Renal cortex interstitium (tissue), 15 donors: ENCODE measurements at places on chromosomes 16 and 17. TPM values are rescaled to one million over a fixed set of nuclear protein-coding genes. Genes with fewer than 3 reads are reported as not detected.

DNA sequence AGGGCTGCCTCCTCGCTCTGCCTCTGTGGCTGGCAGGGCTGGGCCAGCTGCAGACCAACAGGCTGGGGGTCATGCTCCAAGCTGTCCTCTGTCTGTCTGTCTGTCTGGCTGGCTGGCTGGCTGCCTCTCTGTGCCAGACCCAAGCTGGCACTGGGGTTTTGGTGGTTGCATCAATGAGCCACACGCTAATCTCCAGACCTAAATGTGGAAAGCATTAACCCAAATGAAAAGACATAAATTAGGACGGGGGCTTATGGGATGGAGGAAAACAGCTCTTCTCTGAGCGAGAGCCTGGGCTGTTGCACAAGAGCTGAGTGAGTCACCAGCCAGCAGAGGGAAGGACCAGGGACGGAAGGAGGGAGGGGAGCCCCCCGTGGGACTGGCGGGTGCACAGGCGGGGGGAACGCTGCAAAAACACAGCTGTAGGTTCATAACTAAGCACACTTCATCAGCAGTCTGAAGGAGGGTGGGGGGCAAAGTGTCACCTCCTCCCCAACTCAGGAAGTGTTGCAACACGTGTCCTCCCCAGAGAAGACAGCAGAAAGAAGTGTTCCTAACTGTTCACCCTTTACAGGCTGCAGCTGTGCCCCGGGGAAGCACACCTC, 83.4 kb downstream of the GAS7 start:
- DNase-seq, result peak; percentile 71

- DNase-seq, result no peak
Measured at GRCh38 chr17:76530095-76530723, 7.3 kb downstream of the CYGB start.

STH gene
- polyA plus RNA-seq, result not detected

CCDC43 gene
- 35.6 TPM for polyA plus RNA-seq

NEUROD2 gene
- 0.03 TPM for polyA plus RNA-seq
